GM10248 (cell line): ENCODE measurements at places on chromosomes 6 and 20.

DNA sequence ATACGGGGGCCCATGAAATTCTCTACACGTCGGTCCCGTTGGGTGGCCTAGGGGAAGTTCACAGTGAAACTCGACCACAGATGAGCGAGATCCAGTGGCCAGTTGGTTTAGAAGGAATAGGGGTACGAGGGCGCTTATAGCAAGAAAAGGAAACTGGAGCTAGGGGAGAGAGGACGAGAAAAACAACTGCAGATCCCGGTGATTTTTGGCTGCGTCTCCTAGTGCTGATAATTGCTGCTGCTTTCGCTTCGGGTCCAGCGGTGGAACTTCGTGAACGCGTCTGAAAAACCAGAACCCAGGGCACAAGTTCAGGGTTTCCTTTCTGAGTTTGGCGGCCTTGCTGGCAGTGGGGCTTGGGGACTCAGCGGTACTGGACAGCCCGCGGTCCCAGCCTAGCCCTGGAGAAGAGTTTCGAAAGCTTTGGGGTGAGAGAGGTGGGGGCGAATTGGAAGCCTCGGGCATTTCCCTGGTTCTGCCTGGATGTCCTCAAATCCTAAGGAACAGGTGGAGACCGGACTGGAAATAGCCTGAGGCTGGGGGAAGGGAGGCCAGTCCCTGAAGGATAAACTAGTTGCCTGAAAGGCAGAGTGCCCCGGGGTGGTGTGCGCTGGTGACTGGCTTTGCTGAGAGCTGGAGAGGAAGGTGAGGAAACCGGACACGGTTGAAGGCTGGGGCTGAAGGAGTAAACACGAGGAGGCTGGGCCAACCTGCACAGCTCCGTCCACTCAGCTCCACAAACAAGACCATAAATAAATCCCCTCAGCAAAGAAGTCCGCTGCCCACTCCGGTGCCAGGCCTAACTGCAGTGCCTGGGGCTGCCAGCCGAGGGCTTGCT is 793 bp downstream of the GMPR start:
- DNase-seq = no peak

- no peak for DNase-seq
These were observed 11.1 kb upstream of the TCF15 start for GRCh38 chr20:621125-621756.

DNA sequence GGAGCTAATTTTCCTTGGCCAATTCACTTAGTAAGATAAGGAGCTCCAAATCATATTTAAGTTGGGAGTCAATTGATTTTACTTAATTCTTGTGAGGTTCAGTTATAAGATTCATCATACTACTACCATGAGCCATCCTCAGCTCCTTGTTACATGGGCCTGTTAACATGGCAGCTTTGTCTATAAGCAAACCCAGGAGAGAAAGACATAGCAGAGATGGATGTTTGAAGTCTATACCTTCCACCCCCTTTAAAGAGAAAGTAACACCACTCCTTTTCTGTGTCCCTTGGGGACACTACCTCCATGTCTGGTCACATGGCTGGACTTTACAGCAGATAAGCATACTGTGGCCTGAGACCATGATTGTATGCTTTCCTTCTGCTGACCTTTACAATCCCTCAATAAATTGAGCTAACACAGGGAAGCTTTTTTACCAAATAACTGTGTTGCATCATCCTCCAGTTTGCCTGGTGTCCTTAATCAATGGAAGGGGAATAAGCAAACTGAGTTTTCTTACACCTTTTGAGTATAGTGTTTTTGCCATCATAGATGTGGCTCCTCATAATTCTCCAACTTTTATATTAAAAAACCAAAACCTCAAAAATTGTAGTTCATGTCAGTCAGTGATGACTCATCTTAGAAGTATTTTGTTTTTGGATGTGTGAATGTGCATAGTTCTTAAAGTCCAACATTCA is 9.8 kb upstream of the ZNFX1 start:
- no peak for DNase-seq

GRCh38 chr6:46338131-46338530 is 153.1 kb downstream of the RCAN2 start:
- DNase-seq = no peak

- DNase-seq = no peak
These were observed 101.2 kb downstream of the NUS1 start for GRCh38 chr6:117776441-117776840.

- DNase-seq = no peak
These were observed 35.6 kb downstream of the CNKSR3 start for GRCh38 chr6:154474648-154475428.

DNA sequence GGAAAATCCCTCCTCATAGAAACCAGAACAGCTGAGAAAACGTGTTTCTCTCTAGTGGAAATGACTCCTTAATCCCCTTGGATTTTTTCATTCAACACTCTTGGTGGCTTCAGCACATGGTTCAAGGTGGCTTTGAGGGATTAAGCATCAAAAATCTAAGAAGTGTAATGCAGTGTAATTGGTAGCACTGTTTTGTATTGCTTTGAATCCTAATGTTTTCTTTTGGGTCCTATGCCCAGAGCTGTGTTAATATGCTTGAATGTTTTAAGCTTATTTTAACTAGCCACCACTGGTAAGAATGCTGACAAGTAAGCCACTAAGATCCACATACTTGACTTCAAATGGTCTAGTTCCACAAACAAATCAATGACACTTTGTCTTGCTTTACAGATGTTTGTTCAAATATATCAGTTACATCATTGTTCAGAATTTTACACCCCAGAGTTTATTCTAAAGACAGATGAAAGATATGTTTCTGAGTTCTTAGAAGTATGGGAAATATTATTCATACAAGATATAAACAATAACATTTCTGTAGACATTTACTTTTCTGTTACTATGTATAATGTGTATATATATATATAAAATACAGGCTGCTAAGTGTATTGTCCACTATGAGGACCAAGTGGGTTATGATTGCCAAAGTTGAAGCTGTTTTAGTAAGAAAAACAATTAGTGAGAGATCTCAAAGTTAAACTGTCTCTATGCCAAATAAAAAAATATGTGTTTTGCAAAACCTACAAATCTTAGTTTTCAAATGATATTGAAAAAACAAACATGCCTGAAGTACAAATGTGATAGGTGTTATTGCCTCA is 220.8 kb downstream of the OGFRL1 start:
- DNase-seq = no peak

DNA sequence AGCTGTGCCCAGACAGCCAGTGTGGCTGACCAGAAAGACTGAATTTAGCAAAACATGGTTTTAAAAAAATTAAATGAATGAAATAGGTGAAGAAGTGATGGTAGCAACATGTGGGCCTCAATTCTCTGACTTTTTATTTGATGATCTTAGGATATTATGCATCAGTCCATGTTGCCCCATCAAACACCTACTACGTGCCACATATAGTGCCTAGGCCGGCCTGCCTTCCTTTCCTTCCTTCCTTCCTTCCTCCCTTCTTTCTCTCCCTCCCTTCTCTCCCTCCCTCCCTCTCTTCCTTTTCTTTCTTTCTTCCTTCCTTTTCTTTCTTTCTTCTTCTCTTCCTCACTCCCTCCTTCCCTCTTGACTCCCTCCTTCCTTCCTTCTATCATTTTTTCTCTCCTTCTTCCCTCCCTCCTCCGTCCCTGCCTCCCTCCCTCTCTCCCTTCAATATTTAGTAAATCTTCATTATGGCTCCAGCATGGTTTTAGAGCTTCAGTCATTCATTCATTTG is 209.8 kb downstream of the TSHZ2 start:
- no peak for DNase-seq

GRCh38 chr20:10611357-10611756 is 62.4 kb downstream of the JAG1 start:
- DNase-seq = peak; percentile 35

DNA sequence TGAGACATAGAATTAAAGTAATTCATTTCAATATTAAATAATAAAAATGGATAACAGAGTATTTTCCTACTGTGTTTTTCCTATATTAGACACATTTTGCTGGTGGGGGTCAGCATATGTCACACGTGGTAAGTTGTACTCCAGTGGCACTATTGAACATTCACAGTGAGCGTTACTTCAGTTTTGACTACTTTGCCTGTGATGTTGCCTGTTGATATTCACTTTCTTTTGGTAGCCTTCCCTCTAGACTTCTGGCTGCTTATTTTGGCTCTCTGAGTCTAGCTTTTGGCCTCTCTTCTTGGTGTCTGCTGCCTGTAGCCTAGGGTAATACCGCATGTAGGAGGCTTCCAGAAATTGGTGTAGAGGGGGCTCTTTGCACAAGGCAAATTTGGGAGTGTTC is 64.4 kb upstream of the TFB1M start:
- no peak for DNase-seq

- no peak for DNase-seq
These were observed 64.3 kb downstream of the EDN1 start for GRCh38 chr6:12354499-12354898.

- no peak for DNase-seq
These were observed 1.1 kb upstream of the AVP start for GRCh38 chr20:3085571-3086072.
